GDM1 (cell line): ENCODE measurements at places on chromosomes 12 and 14.

- DNase-seq: no peak
Observed at GRCh38 chr12:68506619-68507018, 104.1 kb upstream of the RAP1B start.

GRCh38 chr14:65824285-65824977 lies 411.9 kb downstream of the FUT8 start:
- peak; percentile 32 for DNase-seq

DNA sequence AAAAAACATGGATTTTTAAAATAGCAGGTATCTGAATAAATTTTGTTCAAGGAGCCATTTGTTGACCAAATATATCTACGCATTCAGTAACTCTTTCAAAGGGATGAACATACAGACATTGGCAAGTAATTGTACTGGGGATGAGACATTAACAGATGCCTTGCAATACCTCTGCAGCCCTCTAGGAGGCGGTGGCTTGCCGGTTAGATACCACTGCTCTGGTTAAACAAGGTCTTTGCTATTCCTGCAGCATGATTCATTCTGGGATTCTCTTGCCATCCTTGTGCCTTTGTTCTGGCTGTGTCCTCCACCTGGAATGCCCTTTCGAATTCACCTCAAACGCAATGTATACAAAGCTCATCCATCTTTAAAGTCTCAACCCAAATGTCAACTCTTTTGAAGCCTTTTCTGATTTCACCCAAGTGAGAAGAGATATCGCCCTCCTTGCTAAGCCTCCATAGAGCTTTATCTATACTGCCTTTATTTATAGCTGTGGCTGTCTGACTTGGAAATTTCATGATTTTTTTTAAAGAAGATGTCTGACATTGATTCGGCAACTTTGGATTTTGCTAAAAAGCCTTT lies 131.0 kb upstream of the SRRM4 start:
- DNase-seq: no peak

- DNase-seq: peak; percentile 13
Observed at GRCh38 chr12:122793685-122794106, 19.3 kb downstream of the CCDC62 start.

DNA sequence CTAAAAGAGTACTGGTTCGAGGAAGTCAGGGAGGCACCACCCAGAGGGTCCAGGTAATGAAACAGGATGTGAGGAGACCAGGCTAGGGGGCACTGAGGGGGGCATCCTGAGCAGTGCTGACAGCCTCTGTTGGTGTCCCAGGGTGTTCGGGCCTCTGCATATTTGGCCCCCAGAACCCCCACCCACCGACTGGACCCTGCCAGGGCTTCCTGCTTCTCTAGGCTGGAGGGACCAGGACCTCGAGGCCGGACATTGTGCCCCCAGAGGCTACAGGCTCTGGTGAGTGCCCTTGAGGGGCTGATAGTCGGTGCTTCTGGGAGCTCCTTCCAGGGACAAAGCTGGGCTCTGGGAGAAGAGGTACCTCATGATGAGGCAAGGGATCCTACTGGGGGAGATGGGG lies 2.6 kb downstream of the TROAP start:
- no peak for DNase-seq

- no peak for DNase-seq
Observed at GRCh38 chr12:81417056-81417455, 339.2 kb downstream of the ACSS3 start.

GRCh38 chr12:6462234-6462995 lies 8.1 kb downstream of the VAMP1 start:
- no peak for DNase-seq

- DNase-seq: no peak
Observed at GRCh38 chr14:64572386-64573104, 22.8 kb downstream of the PPP1R36 start.
